Foreskin keratinocyte (primary cell): ENCODE measurements at places on chromosomes 2 and 18. TPM values are rescaled to one million over a fixed set of nuclear protein-coding genes. Genes with fewer than 3 reads are reported as not detected.

DNA sequence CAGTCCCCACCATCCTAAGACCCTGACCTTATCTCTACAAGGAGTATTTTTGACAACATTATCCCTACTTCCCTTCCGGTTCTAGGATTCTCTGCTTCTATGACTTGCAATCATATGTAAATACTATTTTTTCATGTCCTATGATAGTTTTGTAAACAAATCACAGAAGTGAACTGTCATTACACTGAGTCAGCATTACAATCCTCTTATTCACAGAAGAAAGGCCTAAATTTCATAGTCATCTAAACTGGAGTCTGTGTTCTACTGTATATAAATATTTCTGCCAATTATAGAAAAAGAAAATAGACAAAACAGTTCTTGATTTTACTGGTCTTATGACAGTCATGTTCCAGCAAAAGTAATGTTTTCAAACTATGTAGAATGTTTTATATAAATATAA lies 265.1 kb downstream of the NCKAP5 start:
- peak; percentile 53 for DNase-seq

DNA sequence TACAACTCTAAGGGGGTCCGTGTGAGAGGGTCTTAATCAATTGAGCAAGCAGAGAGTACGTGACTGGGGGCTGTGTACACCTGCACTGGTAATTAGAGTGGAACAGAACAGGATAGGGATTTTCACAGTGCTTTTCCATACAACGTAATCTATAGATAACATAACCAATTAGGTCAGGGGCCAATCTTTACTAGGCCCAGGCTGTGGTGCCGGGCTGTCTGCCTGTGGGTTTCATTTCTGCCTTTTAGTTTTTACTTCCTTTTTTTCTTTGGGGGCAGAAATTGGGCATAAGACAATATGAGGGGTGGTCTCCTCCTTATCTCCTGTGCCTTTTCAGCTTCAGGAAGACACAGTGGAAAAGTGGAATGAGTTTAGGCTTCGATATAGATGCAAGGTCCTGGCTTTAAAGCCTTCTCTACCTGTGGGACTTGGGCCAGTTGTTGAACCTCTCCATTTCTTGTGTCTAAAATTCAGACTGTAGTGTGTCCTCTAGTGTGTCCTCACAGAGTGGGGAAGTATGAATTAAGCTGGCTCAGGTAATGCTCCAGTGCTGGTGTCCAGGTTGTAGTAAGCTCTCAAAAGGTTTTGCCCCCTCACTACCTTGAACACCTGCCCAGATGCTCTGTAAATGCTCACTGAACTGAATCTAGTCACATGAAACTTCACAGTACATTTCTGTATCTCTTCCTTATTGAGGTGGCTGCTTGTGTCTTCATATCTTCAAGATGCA lies 422.8 kb downstream of the SETBP1 start:
- no peak for DNase-seq

REEP1 gene
- total RNA-seq: 0.11 and 0.14 TPM in 2 replicates

DNA sequence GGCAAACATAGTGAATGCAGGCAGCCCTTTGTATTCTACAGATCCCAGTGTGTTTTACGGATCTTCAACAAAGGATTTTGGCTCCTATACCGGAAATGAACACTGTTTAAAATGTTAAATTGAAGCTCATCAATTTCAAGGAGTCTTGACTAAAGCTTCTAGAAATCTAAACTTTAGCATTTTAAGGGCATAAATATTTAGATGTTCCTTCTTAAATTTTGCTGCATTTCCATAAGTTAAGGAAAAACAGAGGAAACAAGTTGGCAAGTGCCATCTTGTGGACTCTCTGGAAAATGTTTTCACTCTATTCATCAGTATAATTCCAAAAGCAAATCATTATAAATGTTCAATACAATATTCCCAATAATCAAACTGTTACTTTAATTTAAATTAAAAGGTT lies 19.6 kb downstream of the CHN1 start:
- no peak for DNase-seq

DNA sequence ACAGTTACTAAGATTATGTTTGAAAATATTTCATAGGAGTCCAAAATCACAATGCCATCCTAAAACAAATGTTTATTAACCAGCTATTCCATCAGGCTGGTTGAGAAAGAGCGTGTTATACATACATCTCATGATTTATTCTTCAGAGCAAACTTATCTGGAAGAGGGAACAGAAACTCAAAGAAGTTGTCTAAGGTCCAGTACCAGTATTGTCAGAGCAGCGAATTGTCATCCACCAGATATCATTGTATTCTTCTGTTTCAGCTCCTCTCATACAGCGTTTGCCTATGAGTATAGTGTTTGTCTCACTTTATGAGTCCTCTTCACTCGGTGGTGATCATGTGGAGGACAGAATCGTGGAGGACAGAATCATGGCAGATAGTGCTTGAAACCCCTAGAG lies 238.2 kb downstream of the OSR1 start:
- DNase-seq: no peak

MTX2 gene
- 36.7 and 42.4 TPM in 2 replicates for total RNA-seq

DNA sequence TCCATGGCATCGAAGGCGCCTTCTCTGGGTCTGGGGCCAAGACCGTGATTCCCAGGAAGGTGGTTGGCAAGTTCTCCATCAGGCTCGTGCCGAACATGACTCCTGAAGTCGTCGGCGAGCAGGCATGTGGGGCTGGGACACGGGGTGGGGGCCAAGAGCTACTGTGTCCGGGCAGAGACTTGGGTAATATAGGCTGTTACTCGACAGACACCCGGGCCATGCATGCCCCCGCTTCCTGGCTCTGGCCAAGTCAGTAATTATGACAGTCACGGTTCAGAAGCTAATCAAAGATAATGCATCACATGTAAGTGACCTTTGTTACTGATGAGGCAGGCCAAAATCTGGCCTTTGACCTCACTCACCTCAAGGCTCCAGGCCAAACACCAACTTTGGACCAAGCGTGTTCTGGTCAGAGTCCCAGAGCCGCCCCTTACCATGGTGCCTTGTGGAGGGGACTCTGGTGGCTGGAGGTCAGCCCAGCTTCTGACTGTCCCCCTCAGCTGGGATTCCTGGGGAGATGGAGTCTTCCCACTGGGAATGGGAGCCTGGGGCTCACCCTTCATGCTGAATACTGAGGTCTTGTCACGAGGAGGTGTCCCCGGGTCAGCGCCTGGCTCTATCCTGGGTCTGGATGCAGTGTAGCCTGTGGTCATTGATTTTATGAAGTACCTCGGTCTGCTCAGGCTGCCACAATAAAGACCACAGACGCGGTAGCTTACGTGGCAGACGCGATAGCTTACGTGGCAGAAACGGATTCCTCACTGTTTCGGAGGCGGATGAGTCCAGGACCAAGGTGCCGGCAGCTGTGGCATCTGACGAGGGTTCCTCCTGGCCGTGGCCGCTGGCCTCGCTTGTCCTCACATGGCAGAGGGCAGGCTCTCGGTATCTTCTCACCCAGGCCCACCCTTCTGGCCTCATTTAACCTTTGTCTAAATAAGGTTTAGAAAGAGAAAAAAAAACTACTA lies 17.7 kb upstream of the CNDP1 start:
- no peak for DNase-seq

DNA sequence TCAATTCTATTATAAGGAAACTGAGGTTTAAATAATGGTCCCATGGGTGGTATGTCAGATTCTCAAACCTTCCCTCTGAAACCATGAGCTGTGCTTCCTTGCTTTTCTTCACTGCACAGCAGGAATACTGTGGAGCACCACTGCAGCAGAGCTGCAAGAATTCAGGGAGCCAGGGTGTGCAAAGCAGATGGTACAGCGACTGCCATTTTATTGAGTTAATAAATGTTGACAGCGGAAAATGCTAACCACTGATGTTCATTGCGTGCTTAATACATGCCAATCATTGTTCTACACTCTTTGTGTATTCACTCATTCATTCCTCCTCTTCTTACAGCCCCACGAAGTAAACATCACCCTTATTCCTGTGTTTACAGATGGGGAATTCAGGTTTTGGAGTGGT lies 152.2 kb upstream of the THSD7B start:
- no peak for DNase-seq

PTCD3 gene
- total RNA-seq: 66.0 and 74.9 TPM in 2 replicates

DNA sequence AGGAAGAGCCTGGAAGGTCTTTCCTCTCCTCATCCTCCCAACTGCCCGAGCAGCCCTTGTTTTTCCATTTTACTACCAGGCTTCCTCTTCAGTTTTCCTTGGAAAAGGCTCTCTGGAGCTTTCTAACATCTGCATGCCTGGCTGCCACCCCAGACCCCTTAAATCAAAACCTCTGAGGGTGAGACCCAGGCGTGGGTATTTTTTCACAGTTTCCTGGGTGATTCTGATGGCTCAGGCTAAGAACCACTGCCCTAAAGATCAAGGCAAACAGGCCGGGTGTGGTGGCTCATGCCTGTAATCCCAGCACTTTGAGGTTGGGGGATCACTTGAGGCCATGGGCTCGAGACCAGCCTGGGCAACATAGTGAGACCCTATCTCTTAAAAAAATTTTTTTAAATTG lies 35.4 kb downstream of the EMILIN2 start:
- DNase-seq: no peak

DNA sequence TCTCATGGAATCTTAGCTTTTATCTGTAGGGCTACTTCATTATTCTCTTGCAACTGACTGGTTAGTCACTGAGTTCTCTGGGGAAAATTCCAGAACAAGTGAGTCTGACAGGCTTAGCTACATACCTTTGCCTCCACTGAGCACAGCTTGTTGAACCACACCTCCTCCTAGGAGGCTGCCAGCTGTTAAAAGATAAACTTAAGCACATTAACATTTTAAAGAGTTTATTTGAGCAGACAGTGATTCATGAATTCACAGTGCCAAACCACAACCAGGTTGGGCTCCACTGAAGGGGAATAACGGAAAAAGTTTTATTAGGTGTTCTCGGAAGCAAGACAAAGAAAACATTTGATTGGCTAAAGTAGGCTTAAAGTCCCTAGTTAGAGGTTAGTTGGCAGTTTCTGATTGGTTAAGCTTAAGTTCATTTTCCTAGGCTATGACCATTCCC lies 12.5 kb upstream of the SLC38A11 start:
- DNase-seq: peak; percentile 99

- DNase-seq: peak; percentile 84
Observed at GRCh38 chr2:196278491-196278911, 107.1 kb upstream of the STK17B start.

PAX8 gene
- 5.6 and 7.0 TPM in 2 replicates for total RNA-seq

- no peak for DNase-seq
Observed at GRCh38 chr2:237431837-237432236, 17.9 kb upstream of the COL6A3 start.

GRCh38 chr18:35378574-35378896 lies 1.4 kb upstream of the ZNF396 start:
- no peak for DNase-seq

GRCh38 chr2:54965425-54965824 lies 84.8 kb downstream of the RTN4 start:
- no peak for DNase-seq

OR6B2 gene
- not detected in 2 replicates for total RNA-seq

DNA sequence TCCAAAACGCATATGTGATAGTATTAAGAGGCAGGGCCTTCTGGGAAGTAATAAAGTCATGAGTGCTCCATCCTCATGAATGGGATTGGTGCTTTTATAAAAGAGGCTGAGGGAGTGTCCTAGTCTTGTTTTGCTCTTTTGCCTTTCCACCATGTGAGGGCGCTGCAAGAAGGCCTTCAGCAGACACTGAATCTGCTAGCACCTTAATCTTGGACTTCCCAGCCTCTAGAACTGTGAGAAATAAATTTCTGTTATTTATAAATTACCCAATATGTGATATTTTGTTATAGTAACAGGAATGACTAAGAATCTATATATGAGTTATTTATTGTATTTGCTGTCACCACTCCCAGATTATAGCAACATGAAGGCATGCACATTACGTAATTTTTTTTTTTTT lies 63.5 kb downstream of the PLA2R1 start:
- DNase-seq: peak; percentile 7

- no peak for DNase-seq
Observed at GRCh38 chr2:120930236-120930635, 194.6 kb downstream of the GLI2 start.

DNA sequence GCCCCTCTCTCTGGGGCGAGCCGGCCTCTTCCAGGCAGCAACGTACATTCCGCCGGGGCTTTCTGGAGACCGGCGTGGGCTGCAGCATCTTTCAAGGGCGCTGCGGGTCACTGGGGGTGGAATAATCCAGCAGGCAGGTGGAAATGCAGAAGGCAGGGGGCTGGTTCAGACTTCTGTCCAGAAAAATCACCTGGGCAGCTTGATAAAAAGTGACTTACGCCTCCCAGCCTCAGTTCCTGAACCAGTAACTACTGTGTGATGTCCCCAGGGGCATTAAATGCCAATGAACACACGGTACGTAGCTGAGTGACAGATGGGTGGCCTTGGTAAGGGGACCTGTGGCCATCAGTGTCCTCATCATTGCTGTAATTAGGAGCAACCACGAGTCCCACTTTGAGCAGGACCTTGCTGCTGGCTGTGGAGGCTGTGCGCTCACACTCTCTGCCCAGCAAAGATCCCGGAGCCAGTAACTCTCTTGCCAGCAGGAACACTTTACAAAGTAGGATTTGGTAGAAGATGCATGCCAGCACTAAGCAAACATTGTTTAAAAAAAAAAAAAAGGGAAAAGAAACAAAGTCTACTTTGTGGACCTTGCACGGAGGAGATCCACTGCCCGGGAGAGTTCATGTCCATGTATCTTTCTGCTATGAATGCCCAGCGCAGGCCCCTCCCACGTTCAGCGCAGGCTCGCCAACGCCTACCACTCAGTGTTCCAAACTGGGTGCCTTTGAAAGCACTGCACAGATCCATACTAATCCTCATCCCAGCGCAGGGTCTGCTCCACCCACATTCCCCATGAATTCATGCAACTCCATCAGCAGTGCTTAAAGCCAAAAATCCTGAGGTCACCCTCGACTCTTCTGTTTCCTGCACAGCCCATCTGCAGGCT lies 177.3 kb downstream of the HDAC4 start:
- DNase-seq: no peak

DNA sequence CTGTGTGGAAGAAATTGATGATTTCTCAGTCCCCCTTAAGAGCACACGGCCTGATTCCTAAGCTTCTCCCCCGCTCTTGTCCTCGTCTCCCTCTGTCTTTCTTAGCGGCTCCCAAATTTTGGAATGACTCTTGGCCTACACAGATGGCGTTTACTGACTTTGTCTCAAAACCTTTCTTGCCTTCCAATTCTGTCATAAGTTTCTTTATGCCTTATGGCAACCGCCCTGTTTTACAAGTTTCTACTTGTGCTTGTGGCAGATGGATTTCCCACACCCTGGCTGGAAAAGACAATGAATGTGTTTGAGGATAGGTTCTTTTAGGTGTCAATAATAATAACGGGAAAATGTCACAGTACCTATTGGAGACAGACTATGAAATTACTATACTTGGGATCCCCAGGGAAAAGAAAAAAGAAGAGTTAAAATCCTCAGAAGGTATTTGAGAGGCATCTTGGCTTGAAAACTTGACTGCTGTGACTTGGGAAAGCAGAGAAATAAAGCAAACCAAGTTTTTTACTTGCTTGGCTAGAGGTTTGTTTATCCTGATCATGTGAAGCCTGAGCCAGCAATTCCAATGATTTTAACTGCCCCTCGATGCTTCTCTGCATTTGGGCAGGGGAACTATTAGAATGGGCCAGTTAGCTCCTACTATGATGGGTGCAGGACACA lies 276.4 kb downstream of the HRH4 start:
- DNase-seq: peak; percentile 50

GRCh38 chr18:63339920-63340484 lies 20.4 kb upstream of the BCL2 start:
- no peak for DNase-seq
